ENCODE measurements at places on chromosomes 16 and 17.

DNA sequence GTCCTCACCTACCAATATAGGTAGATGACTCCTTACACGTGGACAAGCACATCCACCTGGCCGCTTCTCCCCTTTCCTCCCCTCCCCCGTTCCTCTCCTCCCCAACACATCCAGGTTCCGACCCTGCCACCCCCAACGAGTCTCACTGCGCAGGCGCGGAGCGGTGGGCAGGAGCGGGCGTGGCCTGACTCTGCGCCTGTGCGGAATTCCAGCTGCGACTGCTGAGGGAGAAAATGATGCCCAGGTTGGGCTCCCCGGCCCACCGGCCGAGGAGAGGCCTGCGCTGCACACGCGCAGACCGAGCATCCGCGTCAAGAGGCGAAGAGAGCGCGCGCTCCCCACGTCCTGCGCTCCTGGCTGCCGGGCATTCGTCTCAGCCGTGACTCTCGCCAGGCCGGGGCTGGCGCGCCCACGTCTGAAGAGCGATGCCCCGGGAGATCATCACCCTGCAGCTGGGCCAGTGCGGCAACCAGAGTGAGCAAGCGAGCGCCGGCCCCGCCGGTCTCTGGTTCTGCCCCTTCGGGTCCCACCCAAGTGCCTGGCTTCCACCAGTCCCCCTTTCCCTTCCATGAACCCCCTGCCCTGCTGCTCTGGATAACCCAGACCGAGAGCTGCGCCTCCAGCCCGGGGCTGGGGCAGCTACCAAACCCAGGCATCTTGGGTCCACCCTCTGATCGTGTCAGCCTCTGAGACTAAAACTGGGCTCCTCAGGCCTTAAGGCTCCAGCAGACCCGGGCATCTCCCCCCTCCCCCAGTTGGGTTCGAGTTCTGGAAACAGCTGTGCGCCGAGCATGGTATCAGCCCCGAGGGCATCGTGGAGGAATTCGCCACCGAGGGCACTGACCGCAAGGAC, at the start of gene TUBG2:
TSS of gene TUBG2 (plus strand) at position 206 of the 853 bp plus-strand sequence. CDS start at position 426, 220 bp downstream.
- DNase-seq: peak; percentile 65

GRCh38 chr17:74356646-74357465, 4.8 kb downstream of the BTBD17 start:
- no peak for DNase-seq

DNA sequence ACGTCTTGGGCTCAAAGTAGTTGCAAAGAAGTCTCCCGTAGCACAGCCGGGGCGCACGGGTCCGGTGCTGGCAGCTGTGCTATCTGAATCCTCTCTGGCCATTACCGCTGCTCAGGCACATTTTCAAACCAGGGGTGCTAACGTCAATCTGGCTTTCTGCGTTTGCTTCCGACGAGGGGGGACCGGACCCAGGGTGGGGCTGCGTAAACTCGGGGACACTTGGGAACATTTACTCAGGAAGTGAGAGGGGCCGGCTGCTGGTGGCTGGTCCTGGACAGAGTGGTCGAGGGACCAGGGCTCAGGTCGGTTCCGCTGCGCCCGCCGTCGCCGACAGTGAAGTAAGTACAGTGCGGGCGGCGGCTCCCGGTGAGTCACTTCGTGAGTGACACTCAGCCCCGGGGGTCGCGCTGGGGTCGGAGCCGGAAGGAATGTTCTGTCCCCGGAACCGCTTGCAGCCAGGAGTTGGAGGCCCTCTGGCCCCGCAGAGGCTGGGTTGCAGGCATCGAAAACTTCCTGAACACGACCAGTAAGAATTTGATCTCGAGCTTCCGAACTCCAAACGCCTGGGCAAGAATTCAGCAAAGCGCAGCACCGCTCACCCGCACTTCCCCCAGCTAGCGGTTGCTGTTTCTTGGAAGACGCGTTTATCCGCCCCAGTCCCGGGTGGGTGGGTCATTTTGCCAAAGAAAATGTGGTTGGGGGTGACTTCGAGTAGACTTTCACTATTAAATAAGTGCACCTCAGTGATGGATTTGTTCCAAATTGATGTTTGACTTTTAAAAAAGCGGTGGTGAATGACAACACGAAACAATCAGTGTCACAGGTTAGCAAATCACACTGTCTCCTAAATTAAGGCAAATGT, 1.4 kb upstream of the HS3ST3B1 start:
- DNase-seq: no peak

GRCh38 chr17:17892009-17892408, 55.2 kb upstream of the SREBF1 start:
- DNase-seq: no peak

GRCh38 chr17:55717898-55718735, 4.5 kb downstream of the TMEM100 start:
- DNase-seq: peak; percentile 50

GRCh38 chr17:78172249-78173051, 4.1 kb downstream of the SYNGR2 start:
- no peak for DNase-seq

DNA sequence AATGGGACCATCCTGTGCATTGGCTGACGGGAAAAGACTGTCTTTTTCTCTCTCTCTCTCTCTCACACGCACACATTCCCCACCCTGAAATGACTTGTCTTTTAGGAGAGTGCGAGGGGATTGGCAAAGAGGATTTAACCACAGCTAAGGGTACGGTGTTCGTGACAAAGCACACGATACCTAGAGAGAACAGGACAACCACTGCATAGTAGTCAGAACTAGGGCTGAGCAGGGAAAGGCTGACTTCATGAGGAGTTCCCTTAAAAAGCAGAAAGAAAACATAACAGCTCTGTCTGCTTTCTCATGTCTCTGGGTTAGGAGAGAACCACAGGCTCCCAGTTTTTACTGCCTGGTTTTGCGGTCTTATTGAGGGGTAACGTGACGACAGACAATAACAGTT, 742.8 kb upstream of the SOX9 start:
- no peak for DNase-seq

GRCh38 chr17:18896947-18897346, 39.0 kb downstream of the PRPSAP2 start:
- no peak for DNase-seq

GRCh38 chr16:8919089-8919933, 37.2 kb downstream of the LITAFD start:
- DNase-seq: no peak

- no peak for DNase-seq
Measured at GRCh38 chr16:50440991-50441390, 72.2 kb upstream of the BRD7 start.

- no peak for DNase-seq
Measured at GRCh38 chr17:81025741-81026129, 9.2 kb upstream of the BAIAP2 start.

DNA sequence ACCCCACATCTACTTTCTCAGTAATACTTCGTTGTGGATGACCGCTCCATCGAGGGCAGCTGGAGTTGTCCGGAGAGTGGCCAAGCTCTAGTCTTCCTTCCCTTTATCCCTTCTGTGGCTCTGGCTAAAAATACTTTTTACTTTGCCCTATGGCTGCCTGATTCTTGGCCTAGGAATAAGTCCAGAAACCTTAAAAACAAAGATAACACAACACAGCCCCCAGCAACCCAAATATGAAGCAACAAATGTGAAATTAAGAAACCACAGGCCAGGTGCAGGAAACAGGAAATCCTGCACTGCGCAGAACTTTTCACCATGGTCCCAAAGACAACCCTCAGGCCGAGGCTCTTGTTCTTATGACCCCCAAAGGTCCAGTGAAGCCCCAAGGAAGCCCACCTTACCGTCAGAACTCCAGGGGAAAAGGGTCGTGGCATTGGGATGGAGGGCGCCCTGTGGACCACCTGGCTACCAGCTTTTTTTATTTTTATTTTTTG, 26.0 kb downstream of the TK2 start:
- DNase-seq: no peak

DNA sequence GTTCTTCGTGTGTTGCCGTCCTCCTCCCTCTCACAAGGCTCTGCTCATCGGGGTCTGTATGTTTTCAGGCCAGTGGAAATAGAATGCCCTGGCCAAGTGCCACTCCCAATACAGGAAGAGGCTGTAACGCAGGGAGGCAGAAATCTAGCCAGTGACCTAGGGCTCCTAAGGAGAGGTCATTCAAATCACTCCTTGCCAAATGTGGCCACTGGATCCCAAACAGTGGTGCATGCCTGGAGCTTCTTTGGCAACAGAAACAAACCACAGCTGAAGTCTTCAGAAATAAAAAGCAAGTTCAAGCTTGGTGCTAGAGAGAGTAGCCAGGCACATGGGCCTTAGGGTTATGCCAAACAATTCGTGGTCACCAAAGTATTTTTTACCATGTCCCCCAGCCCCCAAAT, 66.1 kb downstream of the SMG6 start:
- no peak for DNase-seq

GRCh38 chr17:28623696-28624095, 9.7 kb upstream of the RSKR start:
- no peak for DNase-seq

GRCh38 chr17:63542218-63542545, 8.1 kb upstream of the DCAF7 start:
- DNase-seq: no peak

DNA sequence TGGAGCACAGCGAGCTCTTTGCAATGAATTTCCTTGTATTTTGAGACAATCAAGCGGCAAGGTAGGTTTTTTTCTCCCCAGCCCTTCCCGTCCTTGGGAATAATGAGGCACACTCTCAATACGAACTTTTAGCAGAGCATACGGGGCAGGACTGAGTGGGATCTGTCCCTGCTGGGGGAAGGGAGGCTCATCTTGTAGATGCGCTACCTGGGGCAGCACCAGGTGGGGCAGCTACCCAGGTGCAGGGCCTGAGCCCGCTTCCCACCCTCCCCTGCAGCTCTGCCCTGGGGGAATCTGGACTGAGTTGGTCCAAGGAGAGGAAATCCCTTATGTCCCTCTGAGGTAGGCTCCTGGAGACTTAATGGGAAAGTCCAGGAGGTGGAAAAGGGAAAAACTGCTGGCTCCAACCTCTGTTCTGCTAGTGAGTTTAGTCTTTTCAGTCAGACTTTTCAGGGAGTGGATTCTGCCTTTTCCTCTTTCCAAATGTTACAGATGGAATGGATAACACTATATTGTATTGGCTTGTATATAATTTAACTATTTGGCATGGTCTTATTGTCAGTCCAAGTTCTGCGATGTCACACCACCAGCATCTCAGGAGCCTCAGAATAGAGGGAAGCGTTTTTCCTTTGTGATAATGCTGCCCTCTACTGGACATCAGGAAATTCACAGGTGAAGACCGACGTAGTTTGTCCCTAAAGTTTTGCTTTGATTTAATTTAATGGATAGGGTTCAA, 9.6 kb upstream of the CES1 start:
- no peak for DNase-seq

DNA sequence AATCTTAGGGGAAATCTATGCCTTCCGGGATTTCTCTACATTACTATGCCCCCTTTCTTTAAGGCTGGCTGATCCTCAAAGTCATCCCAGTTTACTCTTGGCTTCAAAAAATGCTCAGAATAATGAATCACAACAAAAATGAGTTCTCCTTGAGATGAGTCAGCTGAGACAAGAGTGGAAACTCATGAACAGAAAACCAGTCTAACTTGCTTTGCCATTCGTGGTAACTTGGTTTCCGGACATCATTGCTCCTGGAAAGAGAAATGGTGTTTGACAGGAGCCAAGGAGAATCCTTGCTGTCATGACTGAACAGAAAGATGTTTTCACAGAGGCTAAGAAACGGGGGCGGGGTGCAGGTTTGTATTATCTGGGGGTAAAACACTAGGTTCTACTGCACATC, 435.6 kb upstream of the DYNLRB2 start:
- DNase-seq: no peak

DNA sequence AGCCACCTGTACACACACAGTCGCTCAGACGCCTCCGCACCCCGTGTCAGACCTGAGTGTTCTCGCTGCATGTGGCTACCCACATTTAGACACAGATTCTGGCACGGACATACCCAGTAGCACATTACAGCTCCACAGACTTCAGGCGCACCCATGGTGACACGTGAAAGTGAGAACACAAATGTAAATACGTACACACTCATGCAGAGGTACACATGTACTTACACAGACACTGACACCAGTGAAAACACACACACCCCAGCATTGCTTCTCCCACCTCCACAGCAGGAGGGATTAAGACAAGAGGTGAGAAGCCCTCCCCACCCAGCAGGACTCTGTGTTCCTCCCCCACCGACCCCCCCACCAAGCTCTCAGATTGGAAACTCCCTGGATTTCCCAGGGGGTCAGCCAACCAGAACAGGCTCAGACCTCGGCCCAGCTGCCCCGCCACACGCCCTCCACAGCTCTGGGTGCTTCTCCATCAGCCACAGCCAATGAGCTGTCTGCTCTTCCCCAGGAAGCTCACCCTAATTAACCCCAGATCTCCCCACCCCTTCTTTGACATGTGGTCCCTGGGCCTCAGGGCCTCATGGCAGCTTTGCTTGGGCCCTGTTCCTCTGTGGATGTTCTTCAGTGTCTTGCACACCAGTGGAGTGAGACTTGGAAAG, 5.3 kb upstream of the FOXN1 start:
- no peak for DNase-seq

DNA sequence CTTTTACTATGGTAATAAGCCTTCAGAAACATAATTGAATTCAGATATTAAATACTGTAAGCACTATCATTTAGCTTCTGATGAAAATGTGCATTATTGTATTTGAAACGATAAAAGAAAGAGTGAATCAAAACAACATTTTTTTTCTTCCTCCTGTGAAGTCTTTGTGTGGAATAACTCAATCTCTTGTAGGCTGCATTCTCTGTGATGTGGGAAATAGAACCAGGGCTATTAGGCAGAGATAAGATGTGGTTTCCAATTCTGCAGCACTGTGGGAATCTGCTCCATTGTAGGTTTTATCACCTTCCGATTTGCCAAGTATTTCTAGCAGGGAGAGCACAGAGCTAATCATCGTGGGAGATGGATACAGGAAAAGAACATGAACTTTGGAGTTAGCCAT, 624.5 kb downstream of the RBFOX1 start:
- DNase-seq: no peak

GRCh38 chr16:17379121-17379571, 91.6 kb downstream of the XYLT1 start:
- no peak for DNase-seq

DNA sequence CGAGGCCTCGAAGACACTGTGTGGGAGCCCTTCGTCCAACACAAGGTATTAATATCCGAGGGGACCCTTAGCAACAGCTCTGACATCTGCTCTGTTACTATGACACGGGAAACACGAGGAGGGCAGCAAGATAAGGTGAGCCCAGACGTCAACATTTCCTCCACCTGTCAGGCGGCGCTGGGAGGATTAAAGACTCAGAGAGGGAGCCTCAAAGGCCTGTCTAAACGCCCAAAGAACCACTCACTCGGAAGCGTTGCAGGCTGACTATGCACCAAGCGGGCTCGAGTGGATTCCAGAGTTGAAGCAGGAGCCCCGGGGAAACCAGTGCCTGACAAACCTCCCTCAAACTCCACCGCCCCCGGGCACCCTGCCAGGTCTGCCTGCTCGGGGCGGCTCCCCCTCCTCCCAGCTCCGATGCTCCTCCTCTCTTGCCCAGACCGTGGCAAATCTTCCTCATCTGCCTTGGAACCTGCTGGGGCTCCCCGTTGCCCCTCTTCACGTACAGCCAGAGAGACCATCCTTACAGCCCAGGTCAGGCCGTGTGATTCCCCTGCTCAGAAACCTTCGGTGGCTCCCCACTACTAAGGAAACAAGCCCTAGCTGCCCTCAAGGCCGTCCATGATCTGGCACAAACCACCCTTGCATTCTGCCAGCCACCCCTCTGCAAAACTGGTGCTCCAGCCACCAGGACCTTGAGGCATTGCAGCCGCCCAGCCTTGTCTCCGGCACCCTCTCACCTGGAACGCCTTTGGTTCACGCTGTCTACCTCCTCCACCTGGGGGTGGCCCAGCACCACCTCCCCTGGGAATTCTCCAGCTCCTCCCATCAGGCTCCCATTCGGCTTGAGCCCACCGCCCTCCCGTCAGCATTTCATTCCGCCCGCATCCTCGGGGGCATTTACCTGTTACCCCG, 16.2 kb downstream of the RPH3AL start:
- DNase-seq: no peak

GRCh38 chr17:17539591-17539990, 43.4 kb upstream of the RASD1 start:
- no peak for DNase-seq
